ENCODE measurements at places on chromosomes 5 and 9. TPM values are rescaled to one million over a fixed set of nuclear protein-coding genes. Genes with fewer than 3 reads are reported as not detected.

DNA sequence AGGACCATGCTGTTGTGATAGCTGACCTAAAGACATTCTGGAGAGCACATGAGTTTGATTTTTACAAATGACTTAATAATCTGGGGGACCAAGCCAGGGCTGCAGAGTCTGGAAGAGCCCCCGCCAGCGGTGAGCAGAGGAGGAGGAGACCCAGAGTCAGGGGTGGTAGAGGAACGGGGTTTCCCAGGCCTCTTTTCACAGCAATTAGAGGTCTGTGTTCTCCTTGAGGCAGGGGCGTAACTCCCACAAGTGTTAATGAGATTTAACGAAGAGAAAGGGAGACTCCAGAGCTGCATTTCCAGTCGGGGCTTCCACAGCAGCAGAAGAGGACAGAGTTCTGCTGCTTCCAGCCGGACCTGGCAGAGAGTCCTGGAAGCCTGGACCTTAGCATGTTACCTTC, 137.9 kb upstream of the SLC24A2 start:
- no peaks in the 10 kb centered on the region for H3K4me1 ChIP-seq
- no peak overlapping the region for H3K27ac ChIP-seq
- no peak overlapping the region for H3K4me3 ChIP-seq
- H3K36me3 ChIP-seq = no peaks in the 10 kb centered on the region
- no peaks in the 10 kb centered on the region for H3K27me3 ChIP-seq
- DNase-seq = no peak

- no peak for DNase-seq
- H3K36me3 ChIP-seq = no peaks in the 10 kb centered on the region
- peak overlapping the region; percentile 19 for H3K27ac ChIP-seq
- H3K4me1 ChIP-seq = no peaks in the 10 kb centered on the region
- no peak overlapping the region for H3K4me3 ChIP-seq
- peaks cover 35% of the 10 kb centered on the region for H3K27me3 ChIP-seq
Observed at GRCh38 chr5:10552183-10553143, 11.4 kb upstream of the ANKRD33B start.

- peak overlapping the region; percentile 94 for H3K27ac ChIP-seq
- peaks cover 37% of the 10 kb centered on the region for H3K4me1 ChIP-seq
- H3K4me3 ChIP-seq = peak overlapping the region; percentile 81
- no peak for DNase-seq
Observed at GRCh38 chr9:34328500-34328986, 525 bp downstream of the KIF24 start.

- no peak overlapping the region for H3K4me3 ChIP-seq
- H3K27ac ChIP-seq = no peak overlapping the region
- no peaks in the 10 kb centered on the region for H3K27me3 ChIP-seq
- no peak for DNase-seq
Observed at GRCh38 chr9:127789179-127789578, 3.3 kb downstream of the CDK9 start.

Gene ARHGEF39
- 1.7 TPM for total RNA-seq
